Activated CD4-positive, alpha-beta T cell treated with anti-CD3 and anti-CD28 coated beads for 4 hours (primary cell): ENCODE measurements at places on chromosomes 7 and 10.

DNA sequence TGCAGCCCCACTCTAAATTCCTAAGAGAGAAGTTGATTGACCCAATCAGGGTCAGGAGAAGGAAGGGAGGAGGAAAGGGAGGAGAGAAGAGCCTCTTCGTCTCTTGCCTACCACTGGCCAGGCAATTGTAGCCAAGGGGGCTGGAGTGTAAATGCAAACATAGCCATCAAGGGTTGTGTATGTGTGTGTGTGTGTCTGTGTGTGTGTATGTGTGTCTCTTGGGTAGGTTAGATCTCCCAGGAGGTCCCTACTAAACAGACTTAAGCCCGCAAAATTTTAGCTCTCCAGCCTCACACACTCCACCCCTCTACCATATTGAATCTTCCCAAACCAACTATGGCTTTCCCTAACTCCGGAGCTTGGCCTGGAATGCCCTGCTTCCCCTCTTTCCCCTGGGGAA is 3.8 kb downstream of the LEP start:
- no peak for DNase-seq

GRCh38 chr7:22939842-22940241 is 74.1 kb downstream of the HYCC1 start:
- no peak for DNase-seq

DNA sequence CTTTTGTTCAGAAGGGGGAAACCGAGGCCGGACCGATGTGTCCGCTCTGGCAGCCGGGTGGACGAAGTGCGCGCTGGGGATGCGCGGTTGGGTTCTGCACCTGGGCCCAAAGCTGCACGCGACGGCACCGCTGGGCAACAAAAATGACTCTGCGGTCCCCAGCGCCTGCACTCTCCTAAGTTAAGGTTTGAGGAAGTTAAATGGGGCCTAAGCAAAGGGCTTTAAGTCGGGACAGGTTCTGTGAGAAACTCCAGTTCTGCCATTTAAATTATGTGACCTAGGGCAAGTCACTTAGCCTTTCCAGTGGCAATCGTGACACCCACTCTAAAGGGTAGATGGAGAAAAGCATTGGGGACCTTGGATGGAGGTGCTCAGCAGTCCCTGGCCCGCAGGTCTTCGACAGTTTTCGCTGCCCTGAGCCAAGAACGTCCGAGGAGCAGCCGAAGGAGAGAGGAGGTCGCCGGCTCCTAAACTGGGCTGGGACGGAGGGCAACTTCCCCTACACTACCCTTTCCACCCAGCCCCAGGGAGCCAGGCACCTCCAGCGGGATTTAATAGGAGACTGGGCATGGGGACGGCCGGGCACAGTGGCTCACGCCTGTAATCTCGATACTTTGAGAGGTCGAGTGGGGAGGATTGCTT is 534 bp upstream of the ACBD5 start:
- peak; percentile 10 for DNase-seq

- DNase-seq, result no peak
Observed at GRCh38 chr7:137949416-137950262, 52.2 kb downstream of the CREB3L2 start.

DNA sequence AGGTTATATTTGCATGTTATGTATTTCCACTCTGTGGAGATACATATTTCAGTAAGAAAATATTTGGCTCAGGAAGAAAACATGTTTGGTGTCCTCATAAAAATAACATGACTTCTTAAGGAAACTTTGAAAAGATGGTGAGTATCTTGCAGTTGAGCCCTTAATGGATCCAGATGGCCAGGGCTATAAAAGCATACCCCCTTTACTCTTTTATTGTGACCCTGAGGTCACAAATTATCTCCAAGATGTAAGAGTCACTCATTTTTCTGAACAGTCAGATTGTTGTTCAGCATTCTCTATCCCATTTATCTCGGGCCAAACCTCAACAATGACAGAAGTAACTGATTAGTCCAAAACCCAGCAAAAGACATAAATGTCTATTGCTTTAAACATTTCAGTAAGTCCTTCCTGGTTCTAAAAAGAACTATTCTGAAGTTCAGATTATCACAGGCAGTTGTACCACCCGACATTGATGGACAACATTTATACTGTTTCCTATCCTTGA is 539.4 kb downstream of the PARD3 start:
- no peak for DNase-seq

DNA sequence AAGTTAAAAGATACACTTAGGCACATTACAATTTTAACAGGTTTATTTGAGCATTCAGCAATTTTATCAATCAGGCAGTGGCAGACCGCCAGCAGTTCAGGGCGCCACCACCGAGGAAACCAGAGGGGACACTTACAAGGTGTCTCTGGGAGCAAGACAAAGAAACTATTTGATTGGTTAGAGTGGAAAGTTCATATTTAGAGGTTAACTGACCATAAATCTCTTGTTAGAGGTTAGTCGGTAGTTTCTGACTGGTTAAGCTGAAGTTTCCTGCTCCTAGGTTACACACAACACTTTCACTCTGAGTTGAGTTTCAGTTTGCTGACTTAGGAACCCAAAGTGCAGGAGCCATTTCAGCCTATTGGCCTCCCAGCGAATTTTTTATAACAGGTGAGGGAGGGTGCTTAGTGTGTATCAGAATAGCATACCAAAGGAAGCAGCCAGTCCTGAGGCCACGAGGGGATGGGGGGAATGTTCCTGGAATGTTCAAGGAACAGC is 10.8 kb upstream of the PVRIG start:
- DNase-seq, result no peak

DNA sequence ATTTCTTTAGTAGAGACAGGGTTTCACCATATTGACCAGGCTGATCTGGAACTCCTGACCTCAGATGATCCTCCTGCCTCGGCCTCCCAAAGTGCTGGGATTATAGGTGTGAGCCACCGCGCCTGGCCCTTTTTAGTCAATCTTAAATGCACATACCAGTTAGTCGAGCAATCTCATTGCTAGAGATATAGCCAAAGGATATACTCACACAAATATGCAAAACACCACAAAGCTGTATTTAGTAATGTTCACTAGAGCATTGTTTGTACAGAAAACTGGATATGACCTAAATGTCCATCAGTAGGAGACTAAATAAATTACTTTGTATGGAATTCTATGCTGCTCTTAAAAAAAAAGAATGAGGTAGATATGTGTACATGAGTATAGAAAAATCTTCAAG is 24.5 kb upstream of the IL6 start:
- no peak for DNase-seq

DNA sequence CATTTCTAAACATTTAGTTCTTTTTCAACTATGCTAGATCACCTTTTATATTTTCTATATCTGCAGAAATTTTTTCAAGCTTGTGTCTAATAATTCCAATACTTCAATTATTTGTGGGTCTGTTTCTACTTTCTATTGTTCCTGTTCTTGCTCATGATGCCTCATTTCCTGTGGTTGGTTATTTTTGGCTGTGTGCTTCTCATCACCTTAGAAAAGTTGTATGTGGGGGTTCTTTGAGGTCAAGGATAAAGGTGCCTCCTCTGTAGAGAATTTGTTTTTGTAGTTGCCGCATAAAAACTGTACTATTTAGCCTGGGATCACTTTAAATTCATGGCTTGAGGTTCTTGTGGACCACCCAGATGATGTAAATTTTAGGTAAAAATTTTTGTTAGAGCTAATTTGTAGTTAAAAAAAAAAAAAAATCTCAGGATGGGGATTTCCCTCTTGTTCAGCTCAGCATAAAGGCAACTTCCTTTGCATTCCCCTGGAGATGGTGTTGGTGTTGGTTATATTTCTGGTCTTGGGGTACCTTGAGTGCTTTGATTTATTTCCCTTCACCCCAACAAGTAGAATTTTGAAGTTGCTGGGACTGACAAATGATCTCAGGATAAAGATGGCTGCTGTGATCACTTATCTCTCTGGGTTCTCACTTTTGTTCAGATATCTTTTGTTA is 27.0 kb upstream of the JAZF1 start:
- no peak for DNase-seq

- DNase-seq, result no peak
Observed at GRCh38 chr7:36025190-36025589, 127.9 kb upstream of the EEPD1 start.

- no peak for DNase-seq
Observed at GRCh38 chr10:94785211-94785610, 22.7 kb downstream of the CYP2C19 start.

DNA sequence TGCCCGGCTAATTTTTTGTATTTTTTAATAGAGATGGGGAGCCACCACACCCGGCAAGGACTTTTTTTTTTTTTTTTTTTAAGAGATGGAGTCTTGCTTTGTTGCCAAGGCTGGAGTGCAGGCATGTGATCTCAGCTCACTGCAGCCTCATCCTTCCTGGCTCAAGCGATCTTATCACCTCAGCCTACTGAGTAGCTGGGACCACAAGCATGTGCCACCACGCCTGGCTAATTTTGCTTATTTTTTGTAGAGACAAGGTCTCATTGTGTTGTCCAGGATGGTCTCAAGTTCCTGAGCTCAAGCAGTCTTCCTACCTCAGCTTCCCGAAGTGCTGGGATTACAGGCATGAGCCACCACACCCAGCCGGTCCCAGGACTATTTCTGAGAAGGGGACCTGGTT is 9.3 kb upstream of the MCU start:
- DNase-seq, result no peak

- no peak for DNase-seq
Observed at GRCh38 chr7:147304376-147304775, 1187.8 kb downstream of the CNTNAP2 start.

DNA sequence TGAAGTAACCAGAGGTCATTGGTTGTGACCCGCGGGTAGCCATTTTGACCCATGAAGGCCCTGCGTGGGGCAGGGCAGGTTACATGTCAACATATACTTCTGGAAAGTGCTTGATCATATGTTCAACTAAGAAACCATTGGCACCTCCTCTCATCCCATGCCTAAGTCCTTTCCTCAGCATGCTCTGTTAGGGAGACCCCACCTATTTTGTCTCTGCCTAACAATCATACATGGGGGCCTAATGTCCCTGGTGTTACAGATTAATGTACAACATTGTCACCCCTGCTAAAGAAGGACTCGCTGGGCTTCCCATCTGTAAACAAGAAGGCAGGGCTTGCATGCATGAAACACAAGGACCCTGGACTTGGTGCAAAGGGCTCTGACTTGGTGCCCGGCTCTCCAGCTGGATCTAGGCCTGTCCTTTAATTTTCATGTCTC is 133.7 kb upstream of the TNS3 start:
- DNase-seq, result no peak

DNA sequence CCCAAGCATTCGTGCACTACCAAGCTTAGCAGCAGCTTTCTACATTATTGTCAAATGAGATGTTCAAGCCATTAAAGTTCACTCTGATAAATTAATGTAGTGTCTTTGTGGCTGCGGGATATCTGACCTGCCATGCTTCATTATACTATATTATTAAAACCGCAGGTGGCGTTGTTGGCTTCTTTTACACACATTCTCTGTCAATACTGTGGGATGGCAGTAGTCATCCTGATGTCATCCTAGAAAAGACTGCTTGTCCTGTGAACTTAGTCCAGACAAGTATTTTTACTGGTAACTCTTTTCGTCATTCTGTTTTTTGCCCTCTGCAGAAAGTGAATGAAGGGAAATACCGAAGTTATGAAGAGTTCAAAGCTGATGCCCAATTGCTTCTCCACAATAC is 103.9 kb downstream of the ZMYND11 start:
- no peak for DNase-seq

GRCh38 chr7:123242467-123243092 is 42.8 kb upstream of the SLC13A1 start:
- DNase-seq, result no peak

GRCh38 chr7:94739180-94739579 is 83.2 kb upstream of the SGCE start:
- no peak for DNase-seq

- no peak for DNase-seq
Observed at GRCh38 chr10:1151076-1152033, 95.2 kb downstream of the WDR37 start.

- no peak for DNase-seq
Observed at GRCh38 chr7:68147614-68148238, 1151.1 kb downstream of the TYW1 start.

- DNase-seq, result no peak
Observed at GRCh38 chr10:106401161-106401560, 763.3 kb downstream of the SORCS1 start.

GRCh38 chr7:139777133-139777891 is 486 bp downstream of the HIPK2 start:
- DNase-seq, result peak; percentile 42

DNA sequence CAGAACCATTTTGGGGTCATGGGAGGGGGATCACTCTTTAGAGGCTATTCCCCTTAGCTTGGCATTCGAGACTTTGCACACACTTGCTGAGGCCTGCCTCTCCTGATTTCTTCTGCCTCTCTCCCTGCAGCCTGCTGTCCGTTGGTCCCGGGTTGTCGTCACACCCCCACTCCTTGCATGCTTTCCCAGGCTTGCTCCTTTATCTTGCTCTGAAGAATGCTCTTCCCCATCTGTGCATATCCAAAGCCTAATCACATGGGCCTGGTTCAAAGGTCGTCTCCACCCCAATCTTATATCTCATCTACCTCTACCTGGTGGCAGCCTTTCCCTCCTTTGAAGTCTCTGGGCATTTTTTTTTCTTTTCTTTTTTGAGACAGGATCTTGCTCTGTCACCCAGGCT is 24.3 kb upstream of the EMX2 start:
- DNase-seq, result no peak

GRCh38 chr10:108957681-108958080 is 965.6 kb downstream of the XPNPEP1 start:
- no peak for DNase-seq

- no peak for DNase-seq
Observed at GRCh38 chr10:78859769-78860168, 209.0 kb upstream of the ZMIZ1 start.

DNA sequence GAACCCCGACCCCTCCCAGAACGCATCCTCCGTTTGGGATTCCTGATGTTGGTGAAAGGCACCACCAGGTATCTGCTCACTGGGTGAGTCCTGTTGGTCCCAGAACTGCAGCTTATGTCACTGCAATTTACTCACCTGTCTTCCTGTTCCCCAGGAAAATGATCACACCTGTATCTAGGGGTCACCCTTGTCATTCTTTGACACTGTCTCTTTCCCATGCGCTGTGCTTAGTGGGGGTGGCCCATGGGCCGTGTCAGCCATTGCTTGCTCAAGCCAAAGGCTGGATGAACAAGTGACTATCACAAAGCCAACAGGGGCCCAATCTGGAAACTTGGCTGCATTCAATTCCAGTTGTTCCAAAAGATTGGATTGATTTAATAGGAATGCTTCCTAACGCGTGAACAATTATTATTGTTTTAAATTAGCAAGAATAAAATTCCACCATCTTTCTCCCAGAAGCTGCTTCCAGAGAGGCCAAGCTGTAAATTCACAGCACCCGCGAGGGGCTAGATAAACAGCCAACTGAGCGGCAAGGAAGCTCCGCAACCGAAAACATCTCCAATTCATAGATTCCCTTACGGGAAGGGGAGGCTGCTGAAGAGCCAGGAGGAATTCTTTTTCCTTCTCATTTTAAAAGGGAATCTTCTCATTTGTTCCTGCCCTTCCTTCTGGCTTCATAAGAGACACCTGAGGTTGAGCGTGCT is 134.8 kb upstream of the ZMIZ1 start:
- DNase-seq, result no peak

- DNase-seq, result no peak
Observed at GRCh38 chr7:151454305-151454704, 14.4 kb upstream of the CRYGN start.
